ENCODE measurements at places on chromosomes 3 and 15.
A peak's percentile ranks its signal among the peaks of the same experiment; 100 is the strongest.

DNA sequence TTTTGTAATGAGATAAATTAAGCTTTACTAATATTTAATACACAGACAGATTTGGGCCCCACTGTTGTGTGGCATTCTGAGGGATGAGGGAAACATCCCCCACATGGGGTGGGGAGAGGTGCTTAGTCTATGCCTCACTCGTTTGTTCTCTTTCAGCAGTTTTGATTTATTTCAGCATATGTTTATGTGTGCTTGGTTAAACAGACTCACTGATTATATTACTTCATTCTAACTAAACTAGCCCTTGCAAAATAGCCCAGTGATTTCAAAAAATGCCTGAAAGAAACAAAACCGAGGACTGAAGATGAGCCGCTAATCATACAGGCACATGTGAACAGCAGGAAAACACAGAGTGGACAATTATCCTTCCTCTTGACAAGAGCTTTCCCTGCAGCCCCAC is 27.2 kb downstream of the TNFAIP8L3 start:
- no peak for DNase-seq

- no peak for DNase-seq
These were observed 81.3 kb upstream of the ABI3BP start for GRCh38 chr3:101074518-101074917.

GRCh38 chr3:55591888-55592287 is 104.8 kb upstream of the WNT5A start:
- no peak for DNase-seq

GRCh38 chr3:107740992-107741896 is 218.5 kb downstream of the BBX start:
- no peak for DNase-seq

DNA sequence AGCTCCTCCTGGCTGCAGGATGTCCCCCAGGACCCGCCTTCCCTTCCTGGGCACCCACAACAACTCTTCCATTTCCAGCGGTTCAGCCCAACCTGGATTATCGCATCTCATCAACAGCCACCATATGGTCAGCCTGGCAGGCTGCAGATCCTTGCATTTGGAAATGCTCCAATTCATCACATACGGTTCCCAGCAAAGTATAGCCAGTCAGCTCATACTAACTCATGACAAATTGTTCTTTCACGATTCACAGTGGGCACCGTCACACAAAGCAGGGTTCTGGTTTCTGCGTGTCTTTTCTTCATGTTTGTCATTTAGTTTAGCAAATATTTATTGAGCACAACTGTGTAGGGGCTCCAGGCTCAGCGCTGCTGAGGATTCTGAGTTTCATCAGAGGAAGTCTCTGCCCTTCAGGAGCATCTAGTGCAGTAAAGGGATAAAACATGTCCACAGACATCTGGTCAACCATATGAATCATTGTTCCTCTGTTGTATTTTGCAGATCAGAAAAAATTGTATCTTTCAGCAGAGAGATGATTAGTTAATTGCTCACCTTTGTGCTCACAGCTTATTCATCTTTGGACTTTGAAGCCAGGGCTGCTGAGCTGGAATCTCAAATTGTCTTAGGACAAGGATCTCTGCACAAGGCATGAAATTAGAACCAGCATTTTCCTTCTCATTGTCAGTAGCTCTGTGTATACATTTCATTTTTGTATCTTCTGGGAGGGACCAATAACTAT is 125.1 kb downstream of the GABRG3 start:
- DNase-seq, result no peak

GRCh38 chr3:182393830-182394367 is 399.4 kb upstream of the ATP11B start:
- no peak for DNase-seq

DNA sequence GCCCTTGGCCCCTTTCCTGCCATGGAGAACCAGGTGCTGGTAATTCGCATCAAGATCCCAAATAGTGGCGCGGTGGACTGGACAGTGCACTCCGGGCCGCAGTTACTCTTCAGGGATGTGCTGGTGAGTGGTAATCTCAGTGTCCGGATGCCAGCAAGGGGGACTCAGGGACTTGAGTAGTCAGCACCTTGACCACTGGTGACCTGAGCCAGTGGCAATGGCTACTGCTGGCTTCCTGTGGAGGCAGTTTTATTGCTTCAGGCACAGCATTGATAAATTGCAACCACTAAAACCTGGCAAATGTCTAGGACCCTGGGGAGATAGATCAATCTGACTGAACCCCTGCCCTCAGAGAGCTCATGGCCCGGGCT is 830 bp downstream of the MAP2K5 start:
- DNase-seq, result no peak

GRCh38 chr3:55719508-55719907 is 232.4 kb upstream of the WNT5A start:
- DNase-seq, result no peak

GRCh38 chr15:55774113-55774970 is 31.4 kb upstream of the PRTG start:
- DNase-seq, result peak; percentile 61

- no peak for DNase-seq
These were observed 139.2 kb downstream of the ATP8B4 start for GRCh38 chr15:49979705-49980382.

DNA sequence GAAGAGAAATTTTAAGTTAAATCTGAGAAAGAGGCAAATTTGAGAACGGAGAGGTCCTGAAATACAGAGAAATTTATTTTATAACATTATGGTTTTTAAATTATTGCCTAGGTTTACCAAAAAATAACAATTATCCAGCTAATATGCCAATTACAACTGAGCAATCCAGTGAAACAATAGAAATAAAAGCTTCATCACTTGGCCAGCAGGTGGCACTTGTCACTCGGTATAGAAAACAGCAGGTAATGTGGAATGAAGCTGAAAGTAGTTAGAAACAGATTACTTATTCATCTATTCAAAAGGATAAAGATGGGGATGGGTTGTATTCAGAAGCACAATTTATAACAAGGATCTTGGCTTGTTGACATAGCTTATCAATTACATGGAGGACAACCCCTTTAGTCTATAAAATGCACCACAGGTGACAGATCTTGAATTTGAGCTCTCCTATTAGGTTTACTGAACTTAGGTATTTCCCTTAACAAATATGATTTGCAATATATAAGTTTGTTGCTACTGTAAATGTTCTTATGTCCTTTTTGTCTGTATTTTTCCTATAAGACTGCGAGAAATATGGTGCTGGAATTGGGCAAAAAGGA is 70.1 kb upstream of the GUCA1C start:
- peak; percentile 43 for DNase-seq

DNA sequence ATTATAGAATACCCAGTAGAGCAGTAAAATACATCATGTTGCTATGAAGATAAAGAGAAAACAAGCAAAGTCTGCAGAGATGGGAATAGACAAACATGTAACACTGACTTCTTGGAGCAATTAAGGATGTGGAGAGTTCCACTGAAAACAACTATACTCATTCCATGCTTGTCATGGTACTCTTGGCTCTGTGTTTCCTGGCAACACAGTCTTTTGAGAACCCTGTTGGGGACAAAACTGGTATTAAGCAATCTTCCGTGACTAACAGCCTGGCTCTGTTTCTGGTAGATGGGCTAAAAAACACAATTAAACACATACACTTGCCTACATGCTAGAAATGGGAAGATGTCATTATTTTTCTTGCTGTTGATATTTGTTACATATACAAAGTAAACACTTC is 1212.3 kb upstream of the GBE1 start:
- DNase-seq, result no peak

- no peak for DNase-seq
These were observed 417.7 kb upstream of the TGFBR2 start for GRCh38 chr3:30188713-30189112.

GRCh38 chr3:132134611-132135010 is 99.8 kb upstream of the CPNE4 start:
- no peak for DNase-seq

- no peak for DNase-seq
These were observed 113.5 kb downstream of the TNIK start for GRCh38 chr3:171346582-171347300.

DNA sequence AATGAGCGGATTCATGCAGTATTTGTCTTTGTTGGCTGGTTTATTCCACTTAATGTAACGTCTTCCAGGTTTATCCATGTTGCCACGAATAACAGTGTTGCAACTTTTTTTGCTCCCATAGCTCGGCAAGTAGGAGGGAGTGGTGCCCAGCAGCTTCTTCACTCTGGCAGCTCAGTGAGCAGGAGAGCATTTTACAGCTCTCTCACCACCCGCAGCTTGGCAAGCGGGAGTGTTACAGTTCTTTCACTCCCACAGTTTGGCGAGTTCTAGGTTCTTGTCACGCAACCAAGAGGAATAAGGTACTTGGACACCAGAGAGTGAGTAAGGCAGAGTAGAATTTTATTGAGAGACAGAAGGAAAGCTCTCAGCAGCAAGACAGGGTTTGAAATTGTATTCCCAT is 935.2 kb downstream of the TBL1XR1 start:
- no peak for DNase-seq

DNA sequence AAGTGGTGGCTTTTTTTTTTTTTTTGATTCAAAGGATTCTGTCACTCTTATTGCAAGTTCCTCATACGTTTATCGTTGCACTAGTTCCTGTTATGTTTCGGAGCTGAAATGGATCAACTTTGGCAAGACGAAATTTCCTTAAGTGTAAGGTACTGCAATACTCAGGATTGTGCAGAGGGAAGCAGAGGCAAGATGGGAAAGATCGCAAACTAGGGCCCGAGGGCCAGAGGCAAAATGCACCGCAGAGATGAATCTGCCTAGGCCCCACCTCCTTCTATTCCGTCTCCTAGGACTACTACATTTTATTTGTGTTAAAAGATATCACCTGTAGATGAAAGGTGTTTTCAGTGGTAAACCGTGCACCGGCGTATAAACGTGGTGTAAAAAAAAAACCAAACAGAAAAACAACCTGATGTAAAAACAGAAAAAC is 331 bp downstream of the RNU6-1 start:
- peak; percentile 31 for DNase-seq

Measured in activated CD4-positive, alpha-beta T cell treated with anti-CD3 and anti-CD28 coated beads, Interleukin-10, Interleukin-2, amounts not matched to agents 100 ng/mL and 50 ng/mL, durations not matched to agents 16 hours and 8 hours (primary cell).